ENCODE measurements at places on chromosomes 7 and 10.

GRCh38 chr7:112136271-112137008 lies 69.8 kb downstream of the DOCK4 start:
- no peak for DNase-seq

DNA sequence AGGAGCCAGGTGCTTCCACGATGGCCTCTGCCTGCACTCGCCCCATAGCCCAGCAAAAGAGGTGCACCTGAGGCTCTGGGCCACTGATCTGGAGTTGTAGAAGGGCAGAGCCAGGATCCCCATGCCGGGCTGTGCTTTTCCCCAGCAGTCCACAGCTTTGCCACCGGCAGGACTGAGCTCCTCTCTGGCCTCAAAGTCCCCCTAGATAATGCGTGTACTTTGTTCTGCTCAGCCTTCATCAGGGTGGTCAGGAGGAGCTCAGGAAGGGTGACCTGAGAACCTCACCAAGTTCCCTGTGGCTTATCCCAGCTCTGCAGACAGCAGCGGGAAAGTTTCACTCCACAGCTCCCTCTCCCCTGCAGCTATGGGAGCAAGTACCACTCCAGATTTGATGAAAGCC lies 27.9 kb upstream of the UNC5B start:
- DNase-seq = no peak

DNA sequence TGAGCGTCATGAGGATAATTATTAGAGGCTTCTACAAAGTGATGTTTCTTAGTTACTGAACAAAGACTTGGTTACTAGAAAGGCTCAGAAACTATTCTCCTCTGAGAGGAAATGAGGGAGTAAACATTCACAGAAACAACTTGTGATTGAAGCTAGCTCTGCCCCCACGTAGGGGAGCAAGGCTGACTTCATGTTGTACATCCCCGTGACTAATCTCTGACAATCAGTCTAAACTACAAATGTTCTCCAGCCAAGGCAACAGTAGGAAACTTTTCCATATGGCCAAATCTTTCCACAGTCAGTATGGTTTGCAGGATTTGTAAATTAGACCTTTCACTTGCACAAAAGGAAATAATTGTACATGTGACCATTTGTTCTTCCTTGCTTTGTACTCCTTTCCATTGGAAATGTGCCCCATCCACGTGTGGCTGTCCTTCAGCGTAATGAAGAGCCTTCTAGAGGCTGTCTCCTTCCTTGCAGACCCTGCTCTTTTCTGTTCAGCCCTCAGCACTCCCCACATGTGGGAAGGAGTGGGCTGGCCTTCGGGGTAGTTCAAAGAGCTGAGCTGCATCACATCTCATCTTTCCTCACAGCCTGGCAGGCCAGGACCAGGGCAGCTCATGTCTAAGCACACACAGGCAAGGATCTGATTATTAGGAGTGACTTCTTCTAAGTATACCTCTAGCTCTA lies 93.5 kb downstream of the PCGF5 start:
- no peak for DNase-seq

GRCh38 chr7:105849122-105849855 lies 27.1 kb downstream of the ATXN7L1 start:
- no peak for DNase-seq

DNA sequence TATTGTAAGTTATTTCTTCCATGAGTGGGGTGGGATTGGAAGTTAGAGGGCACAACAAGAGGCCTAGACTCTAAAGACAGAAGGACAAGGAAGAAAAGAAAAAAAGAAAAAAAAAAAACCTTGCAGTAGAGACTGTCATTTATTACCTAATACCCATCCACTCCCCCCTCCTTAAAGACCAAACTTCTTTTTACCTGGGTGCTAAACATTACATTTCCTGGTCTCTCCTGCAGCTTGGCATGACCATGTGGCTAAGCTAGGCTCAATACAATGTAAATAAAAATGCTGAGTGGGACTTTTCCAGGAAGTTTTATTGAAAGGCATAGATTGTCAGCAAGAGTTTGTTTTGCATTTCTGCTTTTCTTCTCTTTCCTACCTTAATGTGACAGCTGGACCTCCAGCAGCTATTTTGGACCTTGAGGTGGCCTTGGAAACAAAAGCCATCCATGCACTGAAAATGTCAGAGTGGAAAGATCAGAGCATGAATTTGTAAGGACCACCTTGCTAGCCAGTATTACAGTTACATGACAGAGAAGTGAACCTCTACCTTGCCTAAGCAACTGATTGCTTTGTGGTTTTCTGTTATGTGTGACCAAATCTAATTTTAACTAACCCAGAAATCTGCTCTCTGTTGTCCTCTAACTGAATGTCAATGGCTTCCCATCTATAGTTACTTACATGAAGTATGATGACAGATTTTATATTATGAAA lies 81.3 kb upstream of the SFMBT2 start:
- DNase-seq = no peak

GRCh38 chr7:105975770-105976417 lies 12.8 kb downstream of the CDHR3 start:
- no peak for DNase-seq

DNA sequence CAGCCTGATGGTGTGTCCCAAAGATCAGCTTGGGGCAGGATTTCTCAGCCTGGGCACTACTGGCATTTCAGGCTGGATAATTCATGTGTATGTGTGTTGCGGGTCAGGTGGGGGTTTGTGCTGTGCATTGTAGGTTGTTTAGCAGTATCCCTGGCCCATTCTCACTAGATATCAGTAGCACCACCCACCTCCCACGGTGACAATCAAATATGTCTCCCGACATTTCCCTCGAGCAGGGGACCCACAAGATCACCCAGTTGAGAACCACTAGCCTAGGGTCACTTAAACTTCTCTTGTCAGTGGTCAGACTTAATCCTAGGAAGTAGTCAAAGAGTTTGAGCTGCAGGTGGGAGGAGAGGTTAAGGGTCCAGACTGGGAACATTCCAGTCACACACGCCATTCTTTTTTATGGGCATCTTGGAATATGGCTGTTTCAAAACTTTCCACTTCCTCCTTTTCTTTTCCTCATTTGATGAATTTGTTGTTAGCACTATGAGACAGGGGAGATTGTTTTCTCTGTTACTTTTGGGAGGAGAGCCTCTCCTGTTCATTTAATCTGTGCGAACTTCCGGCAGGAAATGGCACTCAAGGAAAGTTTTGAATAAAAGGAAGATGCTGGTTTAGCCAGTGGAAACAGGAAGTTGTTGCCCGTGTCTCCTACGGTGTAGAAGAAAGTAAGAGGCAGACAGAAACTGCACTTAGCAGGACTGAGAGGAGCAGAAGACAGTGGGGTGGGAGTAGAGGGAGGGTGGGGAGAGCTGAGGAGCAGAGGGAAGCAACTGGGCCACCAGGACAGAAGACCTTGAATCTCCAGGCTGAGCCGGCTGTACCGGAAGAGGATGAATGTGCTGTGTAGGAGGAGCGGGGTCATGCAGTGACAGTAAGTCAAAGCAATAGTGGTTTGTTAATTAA lies 17.6 kb upstream of the EXOC6 start:
- no peak for DNase-seq

- no peak for DNase-seq
These were observed 32.1 kb downstream of the PFKP start for GRCh38 chr10:3099291-3100092.

- DNase-seq = no peak
These were observed 28.0 kb downstream of the SEPTIN7 start for GRCh38 chr7:35828817-35829216.

- DNase-seq = no peak
These were observed 55.2 kb upstream of the FRMD4A start for GRCh38 chr10:14385596-14386593.

- no peak for DNase-seq
These were observed 35.4 kb downstream of the TRIL start for GRCh38 chr7:28922624-28923331.

DNA sequence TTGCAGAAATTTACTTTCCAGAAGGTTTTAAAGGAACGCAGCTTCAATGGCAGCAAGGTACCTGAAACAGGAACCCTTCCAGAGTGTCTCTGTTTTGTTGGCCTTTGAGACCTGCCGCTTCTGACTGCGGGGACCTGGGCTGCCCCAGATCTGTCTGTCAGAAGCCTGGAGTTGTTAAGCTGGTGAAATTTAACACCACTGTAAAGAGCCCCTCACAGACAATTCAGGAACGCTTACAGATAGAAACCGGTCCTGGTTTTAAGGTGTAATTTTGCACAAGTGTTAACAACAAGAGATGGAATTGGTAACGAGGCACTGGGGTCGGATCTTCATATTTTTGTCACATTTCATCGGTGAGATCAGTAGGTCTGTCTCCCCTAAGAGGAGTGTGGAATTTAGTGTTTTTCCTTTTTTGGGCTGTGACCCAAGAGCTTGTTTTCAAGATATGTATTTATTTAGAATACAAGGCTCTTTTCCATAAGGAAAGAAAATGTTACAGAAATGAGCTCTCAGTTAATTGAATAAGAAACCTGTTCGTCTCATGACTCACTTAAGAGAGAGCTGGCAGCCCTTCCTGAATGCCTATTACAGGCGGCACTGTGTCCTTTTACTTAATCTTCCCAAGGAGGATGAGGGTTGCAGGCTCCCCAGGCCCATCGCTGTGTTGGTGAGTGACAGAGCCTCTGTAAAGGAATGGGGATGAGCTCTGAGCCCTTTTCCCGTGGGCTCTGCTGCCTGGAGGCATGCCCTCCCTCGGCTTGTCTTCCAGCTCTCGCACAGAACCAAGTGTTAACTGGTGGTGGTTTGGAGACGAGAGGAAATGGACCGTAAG lies 168.7 kb downstream of the CUX1 start:
- DNase-seq = peak; percentile 2

DNA sequence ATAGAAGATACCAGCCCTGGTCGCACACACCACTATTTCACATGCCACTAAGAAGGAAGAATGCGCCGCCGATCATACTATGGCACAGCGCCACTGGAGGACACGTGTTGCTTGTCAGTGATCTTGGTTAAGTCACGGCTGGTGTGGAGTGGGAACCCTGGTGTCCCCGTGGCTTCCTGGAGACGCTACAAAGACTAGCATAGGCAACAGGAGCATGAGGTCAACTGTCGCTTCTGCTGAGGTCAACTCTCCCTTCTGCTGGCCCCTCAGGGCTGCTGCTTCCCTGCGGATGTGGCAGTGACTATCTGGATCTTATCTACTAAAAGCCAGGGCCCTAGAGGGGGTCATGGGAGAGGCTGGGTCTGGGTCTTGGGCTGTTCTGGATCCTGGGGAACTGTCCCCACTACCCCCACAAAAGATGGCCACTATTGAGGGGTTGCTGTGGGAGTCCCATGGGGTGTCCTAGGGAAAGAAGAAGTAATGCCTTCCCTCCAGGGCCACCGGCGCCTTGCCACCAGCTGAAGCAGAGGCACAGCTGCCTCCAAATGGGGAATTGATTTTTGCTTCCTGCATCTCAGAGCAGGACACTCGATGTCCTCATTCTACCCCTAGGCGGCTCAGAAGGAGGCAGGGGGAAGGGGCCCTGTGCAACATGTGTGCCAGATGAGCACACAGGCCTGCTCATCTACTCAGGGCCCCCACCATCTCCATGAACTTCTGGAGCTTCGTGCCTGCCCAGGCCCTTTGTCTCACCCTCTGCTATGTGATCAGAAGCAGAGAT lies 76.6 kb upstream of the PPIF start:
- no peak for DNase-seq

DNA sequence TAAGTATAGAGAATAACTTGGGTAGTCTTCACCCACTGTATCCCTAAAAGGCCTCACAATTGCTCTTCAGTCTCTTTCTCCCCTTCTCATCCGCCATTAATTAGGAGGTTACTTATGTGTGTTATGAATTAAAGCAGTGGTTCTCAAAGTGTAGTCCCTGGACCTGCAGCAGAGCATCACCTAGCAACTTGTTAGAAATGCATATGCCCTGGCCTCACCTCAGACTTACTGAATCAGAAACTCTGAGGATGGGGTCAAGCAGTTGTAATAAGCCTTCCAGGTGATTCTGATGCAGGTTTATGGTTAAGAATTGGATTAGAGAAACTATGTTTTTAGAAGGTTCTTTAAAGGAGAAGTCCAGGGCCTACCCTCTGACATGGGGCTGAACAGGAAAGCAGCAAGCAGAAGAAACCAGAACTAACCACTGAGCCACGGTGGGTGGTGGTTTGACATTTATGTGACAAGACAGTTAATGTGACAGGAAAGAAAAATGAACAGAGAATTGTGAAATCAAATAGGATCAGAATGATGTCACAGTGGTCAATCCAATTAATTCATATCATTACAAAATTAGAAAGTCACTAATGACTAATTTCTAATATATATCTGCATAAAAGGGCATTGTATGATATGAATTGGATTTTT lies 37.6 kb downstream of the ENTPD1 start:
- DNase-seq = no peak

DNA sequence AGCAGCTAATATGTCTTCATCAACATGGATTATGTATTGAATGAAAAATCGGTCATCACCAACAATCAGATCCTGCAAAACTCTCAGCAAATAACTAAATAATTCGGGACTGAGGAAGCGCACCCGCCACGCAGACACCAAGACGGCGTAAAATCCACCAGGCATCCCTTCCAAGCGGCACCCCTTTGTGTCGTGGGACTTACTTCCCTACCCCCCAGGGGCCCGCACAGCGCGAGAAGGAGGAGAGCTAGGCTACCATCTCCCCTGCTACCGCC lies 721 bp downstream of the ARL3 start:
- DNase-seq = no peak

- no peak for DNase-seq
These were observed at the start of gene WIPF3 for GRCh38 chr7:29806208-29806994. Gene WIPF3 (plus strand): TSS chr7:29806508. CDS start chr7:29834725, 28,217 bp downstream.

GRCh38 chr7:157080111-157080730 lies 58.5 kb upstream of the UBE3C start:
- DNase-seq = no peak

- DNase-seq = no peak
These were observed 13.4 kb downstream of the BRI3 start for GRCh38 chr7:98294798-98295382.

DNA sequence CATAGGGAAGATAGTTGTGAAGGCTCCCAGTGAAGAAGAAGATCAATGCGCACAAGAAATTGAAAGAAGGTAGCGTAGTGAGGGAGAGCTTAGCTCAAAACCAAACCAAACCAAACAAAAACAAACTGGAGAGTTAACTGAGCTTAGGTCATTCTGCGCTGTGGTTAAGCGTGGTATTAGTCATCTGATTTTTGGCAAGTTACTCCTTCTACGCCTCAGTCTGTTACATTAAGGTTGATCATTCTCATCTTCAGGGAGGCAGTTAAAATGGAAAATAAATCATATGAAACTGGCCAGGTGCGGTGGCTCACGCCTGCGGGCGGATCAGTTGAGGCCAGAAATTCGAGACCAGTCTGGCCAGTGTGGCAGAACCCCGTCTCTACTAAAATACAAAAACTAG lies 259.7 kb downstream of the EXOC4 start:
- no peak for DNase-seq

GRCh38 chr10:25107756-25108155 lies 67.0 kb upstream of the GPR158 start:
- no peak for DNase-seq

DNA sequence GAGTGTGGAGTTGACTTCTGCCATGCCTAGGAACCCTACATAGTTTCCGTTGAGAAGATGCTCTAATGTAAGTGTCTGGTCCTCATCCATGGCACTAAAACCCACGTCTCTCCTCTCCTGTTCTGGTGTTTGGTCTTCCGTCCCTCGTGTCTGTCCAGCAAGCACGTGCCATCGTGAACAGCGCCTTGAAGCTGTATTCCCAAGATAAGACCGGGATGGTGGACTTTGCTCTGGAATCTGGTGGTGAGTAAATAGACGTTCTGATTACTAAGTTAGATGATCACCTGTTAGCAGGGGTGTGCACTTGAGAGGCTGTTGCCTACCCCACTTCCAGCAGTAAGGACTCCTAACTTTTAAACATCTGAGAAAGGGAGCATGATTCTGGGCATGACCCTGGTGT lies 15.1 kb upstream of the GET4 start:
- no peak for DNase-seq
